Heart right ventricle (tissue), 16 donors: ENCODE measurements at places on chromosomes 11 and 22. TPM values are rescaled to one million over a fixed set of nuclear protein-coding genes. Genes with fewer than 3 reads are reported as not detected.

DNA sequence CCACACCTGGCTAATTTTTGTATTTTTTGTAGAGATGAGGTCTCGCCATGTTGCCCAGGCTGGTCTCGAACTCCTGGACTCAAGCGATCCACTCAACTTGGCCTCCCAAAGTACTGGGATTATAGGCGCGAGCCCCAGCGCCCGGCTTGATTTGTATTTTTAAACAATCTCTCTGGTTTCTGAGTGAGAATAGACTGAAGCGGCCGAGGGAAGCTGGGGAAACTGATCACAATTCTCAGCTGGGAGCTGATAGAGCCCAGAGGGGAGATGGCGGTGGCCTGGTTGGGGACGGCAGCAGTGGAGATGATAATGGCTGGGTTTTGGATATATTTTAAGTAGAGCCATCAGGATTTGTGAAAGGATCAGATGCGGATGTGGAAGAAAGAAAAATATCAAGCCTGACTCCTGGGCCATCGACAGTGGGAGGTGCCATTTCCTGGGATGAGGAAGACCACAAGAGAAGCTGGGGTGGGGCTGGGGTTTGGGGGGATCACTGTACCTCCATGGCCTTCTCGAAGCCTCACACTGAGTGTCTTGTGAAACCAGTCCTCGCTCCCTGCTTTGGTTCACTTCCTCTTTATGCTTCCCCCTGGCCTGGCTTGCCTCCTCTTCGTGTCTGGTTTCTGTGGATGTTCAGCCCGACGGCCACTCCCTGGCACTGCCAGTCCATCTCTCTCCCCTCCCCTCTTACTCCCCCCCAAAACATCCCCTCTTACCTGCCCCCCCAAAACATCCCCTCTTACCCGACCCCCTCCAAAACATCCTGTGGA is 51.9 kb downstream of the IGLL1 start:
- no peak for DNase-seq

The YPEL1 gene
- 1.7 TPM for polyA plus RNA-seq

DNA sequence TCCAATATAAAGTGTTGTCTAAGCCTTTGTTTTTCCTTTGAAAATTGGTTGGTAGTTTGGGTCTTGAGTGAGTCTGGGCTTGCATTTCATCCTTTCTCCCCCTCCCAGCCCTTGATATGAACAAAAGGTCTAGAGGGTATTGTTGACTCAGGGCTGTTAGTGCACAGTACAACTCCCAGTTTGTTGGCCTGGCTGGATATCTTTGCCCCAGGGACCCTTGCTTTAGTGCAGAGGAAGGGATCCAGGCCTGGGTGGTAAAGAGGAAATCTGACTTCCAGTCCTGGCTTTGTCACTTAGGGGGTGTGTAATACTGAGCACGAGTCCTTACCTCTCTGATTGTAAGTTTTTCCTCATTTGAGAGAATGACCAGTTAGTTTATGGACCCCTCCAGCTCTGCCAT is 330.4 kb downstream of the TMEM135 start:
- DNase-seq, result no peak

DNA sequence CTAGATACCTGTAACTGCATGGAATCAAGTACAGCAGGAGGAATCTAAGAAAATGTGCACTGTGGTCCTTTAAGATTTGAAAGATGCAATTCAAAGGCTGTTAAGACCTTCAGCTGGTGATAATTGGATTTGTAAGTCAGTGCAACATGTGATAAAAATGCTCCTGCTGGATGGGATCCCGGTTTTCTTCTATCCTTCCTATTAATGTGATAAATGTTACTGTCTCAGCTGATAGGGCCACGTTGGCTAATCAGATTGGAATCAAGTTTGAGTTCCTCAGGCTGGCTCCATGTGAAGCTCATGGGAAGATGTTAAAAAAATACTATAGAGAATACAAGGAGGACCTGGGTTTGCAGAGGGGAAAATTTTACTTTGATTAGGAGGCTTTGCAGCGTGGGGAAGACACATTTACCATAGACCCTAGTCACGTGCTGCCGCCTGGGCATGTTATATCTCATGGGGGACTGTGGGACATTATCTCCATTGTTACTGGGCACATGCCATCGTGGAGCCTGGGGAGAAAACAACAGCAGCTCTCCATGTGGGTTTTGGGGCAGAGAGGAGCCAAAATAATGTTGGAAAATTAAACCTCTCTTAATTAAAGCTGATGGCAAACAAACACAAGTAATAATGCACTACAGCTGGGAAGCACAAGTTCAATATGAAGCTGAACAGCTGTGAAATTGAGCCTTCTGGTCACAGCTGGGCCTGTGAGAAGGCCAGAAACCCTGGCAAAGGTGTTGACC is 652.5 kb downstream of the NTM start:
- no peak for DNase-seq

GRCh38 chr22:35688913-35689675 is 28.6 kb upstream of the APOL5 start:
- DNase-seq, result no peak

DNA sequence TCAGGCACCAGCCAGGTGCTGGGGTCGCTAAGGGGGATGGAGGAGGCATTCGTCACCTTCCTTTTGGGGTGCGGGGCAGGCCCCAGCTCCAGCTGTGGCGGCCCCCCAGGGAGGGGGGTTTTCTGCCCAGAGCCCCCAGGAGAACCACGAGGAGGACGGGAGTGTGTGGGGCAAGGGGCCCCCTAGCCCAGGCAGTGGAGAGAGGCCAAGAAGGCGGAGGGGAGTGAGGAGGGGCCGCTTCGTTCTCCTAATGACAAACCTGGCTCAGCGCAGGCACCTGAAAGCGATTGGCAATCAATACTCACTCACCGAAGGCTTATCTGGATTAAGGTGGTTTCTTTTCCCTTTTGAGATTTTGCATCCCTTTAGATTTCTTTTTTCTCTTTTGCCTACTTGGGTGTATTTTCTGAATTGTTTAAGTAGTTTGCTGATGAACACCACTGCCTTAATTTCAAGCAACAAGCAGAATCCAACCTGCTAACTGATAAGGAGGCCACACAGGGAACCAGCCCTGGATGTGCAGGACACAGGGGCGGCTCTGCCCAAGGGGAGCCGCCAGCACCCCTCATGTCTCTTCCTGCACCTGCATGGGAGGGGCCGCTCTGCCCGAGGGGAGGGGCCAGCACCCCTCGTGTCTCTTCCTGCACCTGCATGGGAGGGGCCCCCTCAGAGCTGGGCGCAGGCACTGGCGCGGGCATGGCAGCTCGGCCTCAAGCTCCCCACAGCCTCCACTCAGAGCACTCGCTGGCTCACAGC is 122.3 kb downstream of the BRD1 start:
- DNase-seq, result no peak

- DNase-seq, result no peak
These were observed 129.5 kb upstream of the SESN3 start for GRCh38 chr11:95360377-95361075.

DNA sequence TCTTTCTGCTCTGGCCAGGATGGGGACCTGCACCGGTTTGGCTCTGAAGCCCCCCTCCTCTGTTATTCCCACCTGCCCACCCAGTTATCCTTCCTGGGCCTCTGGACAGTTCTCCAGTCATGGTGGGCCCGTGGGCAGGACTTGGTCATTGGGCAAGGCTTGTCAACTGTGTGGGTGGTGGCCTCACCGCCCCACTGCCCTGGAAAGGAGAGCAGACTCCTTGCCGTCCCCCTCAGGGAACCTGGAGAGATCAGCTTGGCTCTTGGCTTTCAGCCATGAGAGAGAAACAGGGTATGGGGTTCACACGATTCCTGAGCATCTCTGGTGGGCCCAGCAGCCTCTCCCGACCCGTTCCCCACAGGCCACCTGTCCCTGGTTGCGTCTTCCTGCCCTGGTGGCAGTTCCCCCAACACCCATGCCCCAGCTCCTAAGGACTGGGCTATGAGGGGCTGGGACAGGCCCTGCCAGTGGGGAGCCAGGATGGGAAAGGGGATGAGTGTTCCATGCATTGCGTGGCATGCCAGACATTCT is 92.3 kb downstream of the MORC2 start:
- DNase-seq, result peak; percentile 5

DNA sequence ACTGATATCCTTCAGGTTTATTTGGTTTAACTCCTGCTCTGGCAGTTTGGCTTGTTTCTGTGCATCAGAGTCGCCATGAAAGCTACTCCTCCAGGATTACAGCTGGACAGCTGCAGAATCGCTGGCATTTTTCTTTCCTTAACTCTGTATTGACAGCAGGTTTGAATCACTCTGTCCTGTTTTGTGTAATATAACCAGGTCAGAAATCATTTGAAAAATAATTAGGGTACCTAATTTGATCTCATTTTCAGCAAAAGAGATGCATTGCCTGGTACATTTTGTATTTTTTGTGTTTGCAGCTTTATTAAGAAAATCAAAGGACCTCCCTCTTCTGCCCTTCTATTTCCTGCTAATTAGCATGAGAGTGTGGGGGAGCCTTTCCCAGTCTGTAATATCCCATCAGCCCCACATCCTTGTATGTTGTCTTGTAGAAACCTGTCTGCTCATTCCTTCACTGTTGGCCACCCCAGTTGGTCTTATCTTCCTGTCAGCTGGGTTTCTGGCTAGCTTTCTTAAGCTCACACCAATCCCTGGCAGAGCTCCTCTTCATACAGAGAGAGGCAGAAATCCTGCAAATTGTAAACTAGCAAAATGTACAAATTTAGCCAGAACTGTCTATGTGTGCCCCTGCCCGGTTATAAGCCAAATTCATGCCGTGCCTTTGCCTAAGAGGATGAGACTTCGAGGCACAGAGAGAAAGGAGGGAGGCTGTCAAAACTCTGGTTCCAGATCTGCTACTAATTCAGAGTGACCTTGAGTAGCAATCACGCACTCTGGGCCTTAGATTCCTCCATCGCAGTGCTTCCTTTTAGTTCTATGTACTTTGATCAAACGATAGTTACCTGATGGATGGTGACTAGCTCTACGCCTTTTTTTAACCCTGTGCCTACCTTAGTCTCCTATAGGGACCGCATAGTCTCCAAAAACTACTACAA is 200.6 kb downstream of the NAV2 start:
- no peak for DNase-seq

The DRD2 gene
- not detected for polyA plus RNA-seq
